KBM-7 (cell line): ENCODE measurements at places on chromosomes 12 and 14.
A peak's percentile ranks its signal among the peaks of the same experiment; 100 is the strongest.

DNA sequence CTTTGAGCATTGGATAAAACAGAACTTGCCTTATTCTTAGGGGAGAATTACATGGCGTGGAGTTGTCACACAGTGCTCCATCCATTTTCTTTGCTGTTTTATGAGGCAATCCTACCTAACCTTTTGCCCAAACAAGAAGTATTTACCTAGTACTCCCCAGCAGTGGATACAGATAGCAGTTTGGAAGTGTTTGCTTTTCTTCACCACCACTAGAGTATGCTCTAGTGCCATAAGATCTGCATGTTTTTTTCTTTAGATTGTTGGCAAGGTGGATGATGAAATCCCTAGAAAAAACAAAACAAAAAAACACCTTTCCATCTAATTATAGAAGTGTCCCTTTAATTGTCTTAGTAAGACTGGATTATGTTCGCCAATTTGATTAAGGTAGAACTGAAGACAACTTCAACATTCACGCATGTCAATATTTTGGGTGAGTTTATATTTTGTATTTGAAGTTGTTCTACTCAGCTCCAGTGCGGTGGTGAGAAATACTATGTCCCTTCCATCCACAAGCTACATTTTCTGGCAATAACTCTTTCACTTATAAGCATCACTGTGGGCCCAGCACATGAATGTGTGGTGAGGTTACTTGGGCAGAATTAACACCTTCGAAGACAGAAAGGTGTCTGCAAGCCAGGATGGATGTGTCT is 23.6 kb upstream of the TMEM260 start:
- DNase-seq: peak; percentile 14

DNA sequence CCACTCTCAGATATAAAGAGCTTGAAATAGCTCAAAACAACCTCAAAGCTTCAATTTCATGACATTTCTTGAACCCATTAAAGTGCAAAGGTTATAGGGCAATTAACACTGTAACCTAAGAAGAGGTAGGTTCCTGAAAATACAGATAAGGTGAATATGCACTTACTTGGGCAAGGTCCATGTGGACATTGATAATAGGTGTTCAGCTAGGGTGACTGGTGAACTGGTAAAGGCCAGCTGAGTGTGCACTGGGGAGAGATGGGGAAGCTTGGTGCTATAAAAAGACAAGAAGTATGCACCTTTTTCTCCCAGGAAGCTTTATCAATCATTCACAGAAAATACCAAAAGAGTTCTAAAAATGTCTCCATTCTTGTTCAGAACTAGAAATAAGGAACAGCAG is 418.6 kb downstream of the SLC16A7 start:
- no peak for DNase-seq

- no peak for DNase-seq
Measured at GRCh38 chr14:22333422-22334274, 255.4 kb downstream of the DAD1 start.

GRCh38 chr12:77813558-77813957 is 17.1 kb upstream of the NAV3 start:
- no peak for DNase-seq

- peak; percentile 32 for DNase-seq
Measured at GRCh38 chr12:122981587-122982476, 1.4 kb downstream of the ARL6IP4 start.

DNA sequence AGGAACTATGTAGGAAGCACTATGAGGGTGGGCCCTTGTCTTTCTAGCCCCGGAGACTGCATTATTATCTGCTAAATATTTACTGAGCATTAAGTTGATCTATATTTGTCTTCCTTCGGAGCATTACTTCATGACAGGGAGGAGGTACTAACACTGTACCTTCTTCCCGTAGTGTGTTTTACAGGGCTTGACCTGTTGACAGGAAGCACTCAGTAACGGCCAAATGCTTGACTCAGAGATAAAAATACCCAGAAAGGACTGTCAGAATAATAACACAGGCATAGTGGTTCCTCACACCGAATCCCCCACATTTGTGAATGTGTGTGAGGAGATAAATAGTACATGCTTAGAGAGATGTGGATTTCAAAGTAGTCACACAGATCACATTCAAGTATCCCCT is 466.6 kb downstream of the EGLN3 start:
- no peak for DNase-seq

DNA sequence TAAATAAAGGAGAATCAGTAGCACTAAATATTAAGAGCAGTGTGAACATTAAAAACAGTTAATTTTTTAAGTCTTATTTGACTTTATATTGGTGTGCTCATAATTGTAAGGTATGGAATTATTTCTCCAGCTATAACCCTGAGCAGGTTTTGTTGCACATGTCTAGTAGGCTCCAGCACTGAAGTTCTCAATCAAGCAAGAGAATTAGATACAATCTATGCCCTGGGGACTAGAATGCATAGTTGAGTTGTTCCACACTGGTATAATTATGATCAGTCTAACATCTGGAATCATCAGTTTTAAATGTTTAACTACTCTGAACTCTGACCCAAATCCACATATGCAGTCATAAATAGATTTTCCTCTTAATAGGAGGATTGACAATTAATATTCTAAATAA is 257.8 kb upstream of the ARHGAP5 start:
- no peak for DNase-seq

GRCh38 chr14:76911473-76911872 is 85.3 kb downstream of the LRRC74A start:
- no peak for DNase-seq

GRCh38 chr14:81686512-81686911 is 152.9 kb upstream of the SEL1L start:
- DNase-seq: no peak

GRCh38 chr12:115227137-115227615 is 543.2 kb upstream of the TBX3 start:
- no peak for DNase-seq

DNA sequence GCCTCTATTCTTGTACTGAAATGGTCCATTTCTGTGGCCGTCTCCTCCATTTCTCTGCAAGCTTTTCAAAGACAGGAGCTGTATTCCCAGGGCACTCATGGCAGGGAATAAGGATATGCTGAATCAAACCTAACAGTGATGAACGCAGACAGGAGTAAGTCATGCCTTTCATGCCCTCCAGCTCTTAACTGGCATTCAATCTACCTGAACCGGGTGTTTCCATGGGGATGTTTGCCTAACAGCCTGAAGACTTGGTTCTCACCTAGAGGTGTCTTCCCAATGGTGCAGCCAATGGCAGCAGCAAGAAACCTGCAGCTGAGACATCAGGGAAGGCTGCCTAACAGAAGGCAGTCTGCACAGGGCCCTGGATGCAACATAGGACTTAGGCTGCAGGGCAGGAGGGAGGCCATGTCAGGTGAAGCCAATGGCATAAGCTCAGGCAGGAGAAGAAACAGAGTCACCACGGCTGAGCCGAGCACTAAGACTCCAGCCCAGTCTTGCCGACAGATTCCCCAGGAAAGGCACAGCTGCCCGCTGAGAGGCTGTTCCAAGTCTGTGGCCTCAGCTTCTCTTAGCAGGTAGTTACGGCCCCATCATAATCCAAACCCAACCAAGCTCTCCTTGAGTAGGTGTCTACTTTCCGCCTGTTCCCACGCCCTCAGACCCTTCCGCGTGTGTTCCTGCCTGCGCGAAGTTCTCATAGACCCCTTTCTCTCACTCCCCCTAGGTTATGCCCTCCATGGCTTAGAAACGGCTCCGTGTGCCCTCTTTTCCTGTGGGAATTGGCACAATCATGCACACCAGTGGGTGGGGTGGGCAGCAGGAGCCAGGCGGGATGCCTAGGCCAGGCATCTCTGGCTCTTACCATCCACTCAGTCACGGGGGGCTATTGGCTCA is 44.1 kb downstream of the VWF start:
- no peak for DNase-seq

GRCh38 chr14:72546344-72547016 is 347.4 kb downstream of the DPF3 start:
- no peak for DNase-seq

GRCh38 chr12:7485095-7485494 is 18.5 kb downstream of the CD163 start:
- no peak for DNase-seq

DNA sequence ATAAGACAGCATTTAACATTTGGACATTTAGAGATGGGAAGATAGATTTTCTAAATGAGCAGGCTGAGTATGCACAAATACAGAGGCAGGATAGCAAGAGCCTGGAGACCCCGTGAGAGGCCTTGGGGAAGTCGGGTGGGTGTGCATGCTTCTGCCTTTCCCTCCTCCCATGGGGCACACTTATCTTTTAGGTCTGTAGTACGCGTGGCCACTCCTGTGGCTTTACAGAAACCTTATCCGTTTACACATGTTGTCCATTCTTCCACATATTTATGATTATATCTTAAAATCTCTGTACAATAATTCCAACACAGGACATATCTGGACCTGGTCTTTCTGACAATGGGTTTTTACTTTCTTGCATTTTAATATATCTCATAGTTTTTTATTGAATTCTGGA is 33.6 kb downstream of the GYS2 start:
- no peak for DNase-seq

- no peak for DNase-seq
Measured at GRCh38 chr12:1553536-1553935, 40.8 kb downstream of the FBXL14 start.

- peak; percentile 40 for DNase-seq
Measured at GRCh38 chr12:2403221-2403976, 350.6 kb downstream of the CACNA1C start.
